CD8-positive, alpha-beta memory T cell (primary cell): ENCODE measurements at places on chromosomes 2 and 18. TPM values are rescaled to one million over a fixed set of nuclear protein-coding genes. Genes with fewer than 3 reads are reported as not detected.
A peak's percentile ranks its signal among the peaks of the same experiment; 100 is the strongest.

SNTG2 gene
- total RNA-seq = 1.3 TPM

MAL gene
- total RNA-seq = 27.3 TPM

FLACC1 gene
- total RNA-seq = 2.5 TPM

PTCD3 gene
- 155 TPM for total RNA-seq

CHST10 gene
- total RNA-seq = 15.5 TPM

HRH4 gene
- total RNA-seq = not detected

LDLRAD4 gene
- 30.4 TPM for total RNA-seq

- DNase-seq = no peak
- H3K4me3 ChIP-seq = no peak overlapping the region
- no peak overlapping the region for H3K27ac ChIP-seq
- no peaks in the 10 kb centered on the region for H3K27me3 ChIP-seq
- H3K36me3 ChIP-seq = no peaks in the 10 kb centered on the region
Measured at GRCh38 chr2:72561621-72562318, 264.1 kb downstream of the EXOC6B start.

GRCh38 chr18:23964282-23965238 is 50.0 kb upstream of the TTC39C start:
- peaks cover 51% of the 10 kb centered on the region for H3K4me1 ChIP-seq
- H3K36me3 ChIP-seq = no peaks in the 10 kb centered on the region
- no peak overlapping the region for H3K4me3 ChIP-seq

- H3K27me3 ChIP-seq = no peaks in the 10 kb centered on the region
- H3K4me3 ChIP-seq = no peak overlapping the region
- DNase-seq = no peak
- no peaks in the 10 kb centered on the region for H3K4me1 ChIP-seq
Measured at GRCh38 chr2:116645155-116645554, 1169.3 kb upstream of the DDX18 start.

GRCh38 chr2:113977660-113978523 is 88.0 kb downstream of the ACTR3 start:
- DNase-seq = no peak
- no peak overlapping the region for H3K4me3 ChIP-seq
- no peak overlapping the region for H3K27ac ChIP-seq

- no peaks in the 10 kb centered on the region for H3K36me3 ChIP-seq
- H3K27ac ChIP-seq = no peak overlapping the region
- no peaks in the 10 kb centered on the region for H3K27me3 ChIP-seq
- peaks cover 93% of the 10 kb centered on the region for H3K4me1 ChIP-seq
Measured at GRCh38 chr2:126662621-126663020, 6.7 kb downstream of the GYPC start.

DNA sequence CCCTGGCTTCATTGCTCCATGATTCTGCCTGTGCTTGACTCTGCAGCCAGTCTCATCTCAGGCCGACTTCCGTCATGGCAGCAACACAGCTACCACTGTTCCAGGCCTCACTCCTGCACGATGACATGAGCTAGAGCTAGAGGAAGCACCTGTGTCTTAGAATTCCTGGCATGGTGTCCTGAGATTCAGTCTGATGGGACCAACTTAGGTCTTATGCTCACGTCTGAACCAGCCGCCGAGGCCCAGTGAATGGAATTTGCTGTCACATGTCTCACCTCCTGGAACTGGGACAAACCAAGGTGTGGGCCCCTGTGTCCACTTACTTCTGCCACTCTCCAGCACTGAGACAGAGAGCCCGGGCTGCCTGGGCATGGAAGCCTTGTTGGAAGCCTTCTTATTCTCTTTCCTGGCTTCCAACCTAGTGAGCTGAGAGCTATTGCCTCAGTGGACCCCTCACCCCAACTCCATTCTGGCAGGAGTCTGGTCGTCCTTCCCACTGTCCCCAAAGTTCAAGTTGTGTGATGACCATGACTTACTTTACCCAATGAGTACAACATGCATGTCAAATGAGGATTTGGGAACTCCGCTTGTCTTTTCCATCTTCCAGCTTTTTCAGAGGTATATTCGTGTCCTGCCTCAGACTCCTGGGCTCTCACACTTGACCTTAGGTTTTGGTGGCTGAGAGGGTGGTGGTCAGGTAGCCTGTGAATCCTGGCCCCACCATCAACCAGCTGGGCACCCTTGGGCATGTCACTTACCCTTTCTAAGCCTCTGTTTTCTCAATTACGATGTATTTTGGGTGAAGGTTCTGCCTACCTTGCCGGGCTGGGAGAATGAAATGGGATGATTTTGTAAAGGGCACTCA is 39.1 kb upstream of the HS6ST1 start:
- no peak overlapping the region for H3K4me3 ChIP-seq
- no peaks in the 10 kb centered on the region for H3K27me3 ChIP-seq
- no peaks in the 10 kb centered on the region for H3K4me1 ChIP-seq
- no peak for DNase-seq

DNA sequence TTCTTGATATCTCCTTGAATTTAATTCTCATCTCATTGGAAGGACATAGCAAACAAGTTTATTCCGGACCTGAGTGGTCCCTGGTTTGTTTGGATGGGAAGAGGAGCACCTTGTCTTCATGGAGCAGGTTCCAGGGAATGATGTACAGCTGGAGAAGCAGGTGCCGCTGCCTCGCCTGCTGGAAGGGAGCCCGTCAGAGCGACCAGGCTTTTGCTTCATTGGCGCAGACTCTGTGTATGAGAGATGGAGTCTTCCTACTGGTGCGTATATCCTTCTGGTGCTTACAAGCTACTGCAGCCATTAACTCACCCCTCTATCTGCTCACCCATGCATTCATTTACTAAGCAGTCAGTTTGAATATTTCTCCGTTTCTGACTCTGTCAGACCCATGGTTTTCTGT is 11.6 kb upstream of the ALLC start:
- DNase-seq = no peak
- no peaks in the 10 kb centered on the region for H3K36me3 ChIP-seq
- H3K27ac ChIP-seq = no peak overlapping the region
- no peaks in the 10 kb centered on the region for H3K27me3 ChIP-seq

GRCh38 chr2:82853299-82853698 is 1605.8 kb downstream of the SUCLG1 start:
- no peak overlapping the region for H3K4me3 ChIP-seq
- DNase-seq = no peak
- H3K36me3 ChIP-seq = no peaks in the 10 kb centered on the region
- no peaks in the 10 kb centered on the region for H3K4me1 ChIP-seq
- no peaks in the 10 kb centered on the region for H3K27me3 ChIP-seq
- H3K27ac ChIP-seq = no peak overlapping the region

GRCh38 chr18:70468861-70469547 is 180.2 kb downstream of the SOCS6 start:
- H3K27me3 ChIP-seq = no peaks in the 10 kb centered on the region
- no peaks in the 10 kb centered on the region for H3K36me3 ChIP-seq
- H3K27ac ChIP-seq = no peak overlapping the region

DNA sequence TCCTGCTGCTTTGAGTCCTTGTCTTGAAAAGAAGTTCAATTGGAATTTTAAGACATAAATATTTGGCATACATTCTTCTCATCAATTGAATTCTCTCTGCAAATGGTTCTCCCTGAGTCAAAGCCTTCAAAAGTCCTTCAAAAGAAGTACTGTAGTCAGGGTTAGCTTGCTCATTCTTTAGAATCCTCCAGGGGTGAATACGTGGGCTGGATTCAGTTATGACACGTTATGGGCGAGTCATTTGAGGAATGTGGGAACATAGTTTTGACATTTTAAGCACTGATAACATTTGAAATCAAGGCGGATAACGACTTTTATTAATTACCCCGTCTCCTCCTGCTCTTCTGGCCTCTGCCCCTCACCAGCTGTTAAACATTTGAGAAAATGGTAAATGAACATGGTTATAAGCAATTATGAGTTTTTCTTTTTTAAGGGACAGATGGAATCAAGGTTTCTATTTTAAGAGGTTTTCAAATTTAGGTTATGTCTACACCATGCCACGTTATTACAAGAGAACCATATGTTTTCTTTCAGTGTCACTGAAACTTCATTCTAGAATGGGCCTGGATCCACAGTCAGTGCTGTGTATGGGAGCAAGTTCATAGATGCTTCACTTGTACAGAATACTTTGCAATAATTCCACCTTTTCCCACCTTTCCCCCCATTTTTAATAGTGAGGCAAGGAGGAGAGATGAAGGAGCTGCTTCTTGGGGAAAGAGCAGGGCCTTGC is 273.1 kb downstream of the TSN start:
- H3K4me1 ChIP-seq = no peaks in the 10 kb centered on the region
- H3K4me3 ChIP-seq = no peak overlapping the region
- no peak for DNase-seq
- no peaks in the 10 kb centered on the region for H3K36me3 ChIP-seq
- H3K27ac ChIP-seq = no peak overlapping the region
- H3K27me3 ChIP-seq = no peaks in the 10 kb centered on the region

- H3K4me3 ChIP-seq = no peak overlapping the region
- H3K4me1 ChIP-seq = no peaks in the 10 kb centered on the region
Measured at GRCh38 chr2:115194623-115195022, 752.2 kb downstream of the DPP10 start.

DNA sequence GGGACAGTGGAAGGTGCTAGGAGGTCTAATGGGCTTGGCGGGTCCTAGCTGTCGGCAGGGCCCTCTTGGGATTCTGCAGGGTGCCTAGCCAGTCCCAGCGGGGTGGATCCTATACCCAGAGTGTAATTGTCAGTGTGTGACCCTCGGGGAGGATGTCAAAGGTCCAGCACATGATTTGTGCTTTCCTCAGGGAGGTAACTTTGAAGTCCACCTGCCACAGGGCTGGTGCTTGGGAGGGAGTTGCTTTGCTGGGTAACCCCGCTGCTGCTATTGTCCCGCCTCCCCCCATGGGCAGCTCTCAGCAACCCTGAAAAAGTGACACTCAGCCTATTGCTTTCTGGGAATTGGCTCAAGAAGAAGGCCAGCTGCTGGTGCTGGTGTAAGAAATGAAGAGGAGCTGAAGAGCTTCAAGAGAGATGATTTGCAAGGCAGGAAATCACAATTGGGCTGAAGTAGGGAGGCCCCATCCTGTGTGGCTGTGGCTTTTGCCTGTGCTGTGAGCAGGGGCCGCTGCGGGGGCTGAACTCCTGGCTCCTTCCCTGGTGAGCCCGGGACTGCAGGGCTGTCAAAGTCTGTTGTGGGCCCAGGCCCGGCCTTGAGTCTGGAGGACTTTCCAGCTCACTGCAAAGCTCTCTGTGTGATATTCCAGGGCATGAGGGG is 36.4 kb downstream of the EMILIN2 start:
- peak; percentile 59 for DNase-seq
- H3K36me3 ChIP-seq = no peaks in the 10 kb centered on the region
- H3K4me1 ChIP-seq = peaks cover 35% of the 10 kb centered on the region
- peak overlapping the region; percentile 38 for H3K4me3 ChIP-seq
- no peak overlapping the region for H3K27ac ChIP-seq

DNA sequence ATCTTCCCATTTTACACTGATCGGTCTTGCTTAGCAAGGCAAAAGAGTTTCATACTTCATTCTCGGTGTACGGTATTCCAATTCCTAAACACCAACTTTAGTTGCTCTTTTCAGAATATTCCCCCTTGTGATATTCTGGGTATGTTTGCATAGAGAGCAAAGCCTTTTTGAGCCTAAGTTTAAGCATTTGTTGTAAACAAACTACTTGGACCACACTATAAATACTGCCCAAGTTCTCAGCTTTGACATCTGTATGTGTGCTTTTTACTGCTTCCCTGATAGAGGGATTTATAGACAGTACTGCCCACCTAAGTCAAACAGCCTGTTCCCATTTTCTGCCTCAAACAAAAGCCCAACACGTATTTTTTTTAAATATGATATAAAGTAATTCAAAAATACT is 36.9 kb downstream of the CCBE1 start:
- H3K4me1 ChIP-seq = no peaks in the 10 kb centered on the region
- H3K27ac ChIP-seq = no peak overlapping the region
- H3K36me3 ChIP-seq = no peaks in the 10 kb centered on the region
- H3K27me3 ChIP-seq = no peaks in the 10 kb centered on the region

GRCh38 chr2:2812117-2812516 is 481.0 kb upstream of the MYT1L start:
- no peak overlapping the region for H3K4me3 ChIP-seq
- DNase-seq = no peak
- H3K4me1 ChIP-seq = no peaks in the 10 kb centered on the region
- no peaks in the 10 kb centered on the region for H3K27me3 ChIP-seq

- H3K36me3 ChIP-seq = no peaks in the 10 kb centered on the region
- DNase-seq = peak; percentile 55
- peak overlapping the region; percentile 3 for H3K4me3 ChIP-seq
- no peaks in the 10 kb centered on the region for H3K27me3 ChIP-seq
- H3K4me1 ChIP-seq = peaks cover 86% of the 10 kb centered on the region
Measured at GRCh38 chr2:86038291-86039081, 67.2 kb downstream of the POLR1A start.

DNA sequence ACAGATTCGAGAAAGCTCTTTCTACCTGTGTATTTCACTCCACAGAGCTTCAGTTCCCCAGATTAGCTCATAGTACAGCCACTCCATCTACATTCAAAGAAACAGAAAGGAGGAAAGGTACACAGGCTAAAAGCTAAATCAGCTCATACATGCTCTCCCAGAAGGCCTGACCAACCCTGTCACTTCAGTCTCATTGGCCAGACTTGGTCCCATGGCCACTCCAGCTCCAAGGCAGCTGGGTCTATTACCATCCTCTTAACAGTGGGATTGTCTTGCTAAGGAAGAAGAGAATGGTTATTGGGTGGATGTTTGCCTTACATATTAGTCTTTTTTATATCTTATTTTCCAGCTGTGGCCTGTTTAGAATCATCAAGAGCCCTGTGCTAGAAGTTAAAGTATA is 572.6 kb downstream of the ARHGAP15 start:
- DNase-seq = no peak
- H3K36me3 ChIP-seq = peaks cover 30% of the 10 kb centered on the region
- no peak overlapping the region for H3K27ac ChIP-seq
- no peak overlapping the region for H3K4me3 ChIP-seq

DNA sequence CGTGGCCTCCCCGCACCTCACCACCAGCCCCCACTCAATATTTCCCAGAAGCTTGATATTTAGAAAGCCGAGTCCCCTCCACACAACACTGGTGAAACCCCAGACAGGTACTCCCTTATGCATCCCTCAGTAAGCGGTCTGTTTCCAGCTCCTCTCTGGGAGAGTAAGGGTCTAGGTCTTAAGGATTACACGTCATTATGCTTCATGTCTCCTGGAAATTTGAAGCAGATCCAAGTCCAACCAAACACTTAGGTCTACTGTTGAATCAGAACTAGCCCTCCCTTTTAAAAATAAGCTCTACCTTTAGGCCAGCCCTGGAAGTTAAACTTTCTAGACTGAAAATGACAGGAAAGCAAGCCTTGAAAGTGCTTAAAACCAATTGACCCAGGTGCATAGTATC is 1.5 kb upstream of the OST4 start:
- no peak for DNase-seq
- H3K4me3 ChIP-seq = no peak overlapping the region
- peaks cover 45% of the 10 kb centered on the region for H3K4me1 ChIP-seq
- H3K27me3 ChIP-seq = no peaks in the 10 kb centered on the region
- H3K36me3 ChIP-seq = peaks cover 26% of the 10 kb centered on the region

- no peaks in the 10 kb centered on the region for H3K4me1 ChIP-seq
- H3K4me3 ChIP-seq = no peak overlapping the region
- H3K27ac ChIP-seq = no peak overlapping the region
- no peaks in the 10 kb centered on the region for H3K36me3 ChIP-seq
- DNase-seq = no peak
Measured at GRCh38 chr2:145203891-145204290, 684.0 kb upstream of the ZEB2 start.

GRCh38 chr2:126513033-126513432 is 142.9 kb upstream of the GYPC start:
- H3K27ac ChIP-seq = no peak overlapping the region
- no peaks in the 10 kb centered on the region for H3K36me3 ChIP-seq
- no peak for DNase-seq
- no peak overlapping the region for H3K4me3 ChIP-seq
- H3K27me3 ChIP-seq = no peaks in the 10 kb centered on the region
